ENCODE measurements at places on chromosomes 5 and 9. TPM values are rescaled to one million over a fixed set of nuclear protein-coding genes. Genes with fewer than 3 reads are reported as not detected.
A peak's percentile ranks its signal among the peaks of the same experiment; 100 is the strongest.

DNA sequence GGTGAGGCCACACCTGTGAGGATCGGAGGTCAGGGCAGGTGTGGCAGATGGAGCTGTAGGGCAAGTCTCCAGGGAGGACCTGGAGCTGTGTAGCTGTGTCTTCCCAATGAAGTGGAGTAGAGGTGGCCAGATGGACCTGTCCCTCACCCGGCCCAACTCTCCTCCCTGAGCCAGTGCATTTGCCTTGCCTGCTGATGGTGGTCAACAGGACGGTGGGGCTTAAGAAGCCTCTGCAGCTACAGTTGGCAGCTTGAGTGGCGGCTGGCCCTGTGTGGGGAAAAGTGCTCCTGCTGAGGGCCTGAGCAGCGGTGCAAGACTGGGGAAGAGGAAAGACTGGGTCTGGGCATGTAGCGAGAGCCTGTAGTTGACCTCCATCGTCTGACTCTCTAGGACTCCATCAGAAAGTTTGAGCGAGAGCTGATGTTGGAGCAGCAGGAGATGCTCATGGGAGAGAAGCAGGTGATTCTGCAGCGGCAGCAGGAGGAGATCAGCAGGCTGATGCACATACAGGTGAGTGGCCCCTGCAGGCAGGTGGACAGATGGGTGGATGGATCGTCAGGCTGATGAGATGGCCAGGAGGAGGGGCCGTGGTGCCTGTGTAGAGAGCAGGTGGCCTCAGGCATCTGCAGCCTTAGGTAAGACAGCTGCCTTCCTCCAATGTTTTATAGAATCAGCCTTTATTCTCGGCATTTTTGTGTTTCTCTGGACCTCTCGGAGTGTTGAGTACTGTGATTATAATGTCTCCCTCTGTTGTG, 24.9 kb downstream of the PITX1 start:
- no peaks in the 10 kb centered on the region for H3K4me1 ChIP-seq
- no peak overlapping the region for H3K27ac ChIP-seq

Gene CATSPER3
- 0.50 TPM for total RNA-seq

- no peaks in the 10 kb centered on the region for H3K4me1 ChIP-seq
- H3K27ac ChIP-seq, result no peak overlapping the region
- H3K36me3 ChIP-seq, result peaks cover 2% of the 10 kb centered on the region
- H3K27me3 ChIP-seq, result no peaks in the 10 kb centered on the region
- no peak overlapping the region for H3K4me3 ChIP-seq
- no peak for DNase-seq
Observed at GRCh38 chr5:137616046-137616445, 116.9 kb upstream of the SPOCK1 start.

DNA sequence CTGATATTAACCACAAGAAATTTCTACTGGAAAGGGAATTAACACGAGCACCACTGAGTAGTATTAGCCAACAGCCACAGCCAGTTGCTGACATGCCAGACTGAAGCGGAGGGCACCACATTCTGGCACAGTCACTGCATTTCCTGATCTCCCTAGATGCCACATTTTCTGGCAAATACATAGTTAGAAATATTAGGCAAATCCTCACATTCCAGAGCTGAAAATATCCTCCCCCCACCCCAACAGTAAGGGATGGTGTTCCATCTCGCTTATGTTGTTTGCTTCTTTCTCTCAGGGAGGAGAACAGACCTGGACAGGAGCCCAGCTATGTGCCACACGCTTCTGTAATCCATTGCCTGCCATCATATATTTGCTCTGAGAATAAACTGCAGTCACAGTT, 32.8 kb upstream of the MCTP1 start:
- no peak overlapping the region for H3K27ac ChIP-seq
- no peaks in the 10 kb centered on the region for H3K36me3 ChIP-seq
- no peaks in the 10 kb centered on the region for H3K27me3 ChIP-seq
- no peaks in the 10 kb centered on the region for H3K4me1 ChIP-seq
- no peak for DNase-seq

GRCh38 chr5:14741801-14742440, 77.4 kb downstream of the OTULIN start:
- no peak for DNase-seq
- peaks cover 5% of the 10 kb centered on the region for H3K4me1 ChIP-seq
- H3K36me3 ChIP-seq, result no peaks in the 10 kb centered on the region
- no peaks in the 10 kb centered on the region for H3K27me3 ChIP-seq
- no peak overlapping the region for H3K4me3 ChIP-seq
- H3K27ac ChIP-seq, result no peak overlapping the region

- H3K27ac ChIP-seq, result no peak overlapping the region
- H3K4me1 ChIP-seq, result no peaks in the 10 kb centered on the region
- no peaks in the 10 kb centered on the region for H3K36me3 ChIP-seq
- DNase-seq, result no peak
Observed at GRCh38 chr5:136120529-136120928, 12.1 kb upstream of the SMAD5 start.

GRCh38 chr9:9557804-9558334, 1054.9 kb downstream of the PTPRD start:
- DNase-seq, result peak; percentile 42
- H3K4me3 ChIP-seq, result peak overlapping the region; percentile 31
- H3K27ac ChIP-seq, result peak overlapping the region; percentile 96
- peaks cover 10% of the 10 kb centered on the region for H3K4me1 ChIP-seq

DNA sequence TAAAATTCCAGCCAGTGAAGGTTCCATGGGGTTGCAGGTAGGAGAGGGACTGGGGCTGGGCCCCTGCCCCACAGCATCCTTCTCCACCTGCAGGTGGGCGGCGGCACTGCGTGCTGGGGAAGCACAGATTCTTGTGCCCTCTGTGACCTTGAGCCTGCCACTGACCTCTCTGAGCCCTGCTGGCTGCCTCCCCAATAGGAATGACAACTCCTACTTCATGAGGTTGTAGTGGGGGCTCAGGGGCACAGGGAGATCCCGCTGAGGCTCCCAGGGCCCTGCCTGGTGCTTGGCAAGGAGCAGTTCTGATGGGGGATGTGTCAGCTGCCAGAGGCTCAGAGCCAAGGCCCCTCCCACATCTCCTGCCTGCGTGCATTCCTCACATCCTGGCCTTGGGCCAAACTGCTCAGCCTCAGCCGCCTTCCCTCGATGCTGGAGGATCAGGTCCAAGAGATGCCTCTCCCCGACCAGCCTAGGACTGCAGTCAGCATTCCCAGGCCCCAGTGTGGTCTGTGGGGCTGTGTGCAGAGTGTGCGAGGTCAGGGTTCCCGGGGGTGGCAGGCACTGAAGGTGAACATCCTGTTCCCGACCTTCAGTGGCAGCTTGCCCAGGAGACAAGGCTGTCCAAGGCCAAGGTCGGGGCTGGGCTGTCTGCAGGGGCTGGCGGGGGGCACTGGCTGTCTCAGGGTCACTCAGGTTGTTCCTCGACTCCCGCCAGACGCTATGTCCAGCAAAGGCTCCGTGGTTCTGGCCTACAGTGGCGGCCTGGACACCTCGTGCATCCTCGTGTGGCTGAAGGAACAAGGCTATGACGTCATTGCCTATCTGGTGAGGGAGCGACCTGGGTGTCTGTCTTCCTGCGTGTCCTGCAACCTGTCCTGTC, 7.0 kb downstream of the ASS1 start:
- DNase-seq, result peak; percentile 74
- peaks cover 4% of the 10 kb centered on the region for H3K36me3 ChIP-seq
- peaks cover 8% of the 10 kb centered on the region for H3K4me1 ChIP-seq
- H3K4me3 ChIP-seq, result no peak overlapping the region
